Lower lobe of right lung (tissue), 2 donors: ENCODE measurements at places on chromosomes 2 and 18. TPM values are rescaled to one million over a fixed set of nuclear protein-coding genes. Genes with fewer than 3 reads are reported as not detected.

- no peak for DNase-seq
Observed at GRCh38 chr18:2538236-2538635, 33.1 kb downstream of the METTL4 start.

The GPAT2 gene
- 4.3 TPM for total RNA-seq

GRCh38 chr2:70827388-70827787, 7.0 kb upstream of the CLEC4F start:
- no peak for DNase-seq

DNA sequence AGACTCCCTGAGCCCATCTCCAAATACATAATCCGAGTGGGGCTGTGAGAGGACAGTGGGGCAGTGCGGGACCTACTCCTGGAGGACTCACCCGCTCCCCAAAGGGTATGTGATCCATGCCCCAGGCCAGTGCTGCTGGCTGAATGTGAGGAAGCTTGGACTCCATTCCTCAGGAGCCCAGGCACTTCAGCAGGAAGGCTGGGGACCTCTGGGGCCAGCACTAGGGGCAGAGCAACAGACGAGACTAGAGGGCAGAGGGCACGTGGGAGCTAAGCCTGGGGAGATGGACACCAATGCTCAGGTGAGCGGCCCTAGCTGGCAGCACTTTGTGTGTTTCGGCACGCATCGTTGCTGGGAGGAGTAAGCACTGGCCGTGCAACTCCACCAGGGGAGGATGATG, 84.9 kb downstream of the MALT1 start:
- DNase-seq: no peak

DNA sequence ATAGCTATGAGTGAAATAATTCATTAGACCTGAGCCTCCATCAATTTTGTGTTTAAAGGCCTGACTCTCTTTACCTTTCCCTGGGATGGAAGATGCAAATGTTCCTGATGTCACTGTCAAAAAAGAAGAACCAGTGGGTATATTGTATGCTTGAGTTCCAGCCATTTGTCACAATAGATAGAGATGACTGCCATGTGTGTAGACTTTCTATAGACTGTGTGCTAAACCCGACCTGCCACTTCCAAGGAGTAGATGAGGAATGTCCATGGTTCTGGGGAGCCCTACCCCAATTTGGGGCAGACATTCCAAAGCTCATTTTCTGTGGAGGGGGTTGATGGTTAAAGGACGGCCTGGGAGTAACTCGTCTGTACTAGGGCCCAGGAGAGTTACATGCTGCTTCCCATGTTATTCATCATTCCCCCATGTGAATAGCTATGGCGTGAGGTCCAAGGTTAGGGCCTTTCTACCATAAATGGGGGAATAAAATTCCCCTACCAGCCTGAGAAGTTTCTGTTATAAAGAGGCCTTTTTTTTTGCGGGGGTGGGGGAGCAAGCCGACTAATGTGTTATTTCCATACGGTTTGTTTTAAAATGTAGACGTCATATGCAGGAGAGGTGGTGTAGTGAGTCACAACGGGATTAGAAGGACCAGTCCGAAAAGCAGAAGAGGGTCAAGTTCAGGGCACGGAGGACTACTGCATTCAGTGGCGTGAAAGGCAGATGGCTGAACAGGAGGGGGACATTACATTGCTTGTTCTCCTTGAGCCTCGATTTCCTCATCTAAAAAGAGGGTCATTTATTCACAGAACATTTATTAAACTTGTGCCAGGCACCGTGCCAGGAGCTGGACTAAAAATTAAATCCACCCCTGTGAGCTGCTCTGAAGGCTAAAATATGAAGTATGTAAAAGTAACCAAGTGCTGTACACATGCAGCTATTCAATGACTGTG, 24.0 kb downstream of the IL1B start:
- DNase-seq: no peak

The STK25 gene
- 125 TPM for total RNA-seq

The CCBE1 gene
- total RNA-seq: 14.0 TPM

The RAB17 gene
- 60.1 TPM for total RNA-seq

- no peak for DNase-seq
Observed at GRCh38 chr18:75782826-75783225, 355.3 kb upstream of the SMIM21 start.

GRCh38 chr2:179932786-179933185, 71.4 kb upstream of the ZNF385B start:
- DNase-seq: peak; percentile 61

The CIB4 gene
- not detected for total RNA-seq

DNA sequence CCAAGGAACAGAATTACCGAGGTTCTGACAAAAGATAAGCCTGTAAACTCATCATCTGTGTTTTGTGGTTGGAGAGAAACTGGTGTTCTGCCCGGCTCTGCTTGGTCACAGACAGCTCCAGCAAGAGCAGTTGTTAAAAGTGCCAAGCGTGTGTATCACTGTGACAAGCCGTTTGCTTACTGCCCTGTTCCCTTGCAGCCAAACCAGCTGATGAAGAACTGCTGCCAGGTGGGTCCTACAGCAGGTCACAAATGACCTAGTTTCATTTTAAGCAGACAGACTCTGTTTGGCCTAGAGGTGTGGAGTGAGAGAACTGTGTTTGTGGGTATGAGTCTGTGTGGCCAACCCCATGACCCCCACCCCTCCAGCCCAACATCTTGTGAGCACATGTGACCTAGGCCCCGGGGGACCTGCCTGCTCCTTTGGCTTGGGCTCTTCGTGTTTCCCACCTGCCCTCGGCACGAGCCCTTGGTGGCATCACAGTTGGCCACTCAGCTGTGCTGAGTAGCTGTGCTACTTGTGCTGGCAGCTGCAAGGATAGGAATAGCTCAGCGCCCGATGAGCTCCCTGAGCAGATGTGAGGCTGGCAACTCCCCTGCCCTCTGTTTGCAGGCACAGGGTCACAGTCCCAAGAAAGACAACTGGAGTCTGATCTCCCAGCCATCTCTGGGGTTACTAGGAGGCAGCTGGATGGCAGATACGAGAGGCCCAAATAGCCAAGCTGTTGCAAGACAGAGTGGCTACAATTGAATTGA, 9.7 kb downstream of the OXER1 start:
- no peak for DNase-seq

The BOLL gene
- total RNA-seq: not detected

The GNAL gene
- total RNA-seq: 5.6 TPM

DNA sequence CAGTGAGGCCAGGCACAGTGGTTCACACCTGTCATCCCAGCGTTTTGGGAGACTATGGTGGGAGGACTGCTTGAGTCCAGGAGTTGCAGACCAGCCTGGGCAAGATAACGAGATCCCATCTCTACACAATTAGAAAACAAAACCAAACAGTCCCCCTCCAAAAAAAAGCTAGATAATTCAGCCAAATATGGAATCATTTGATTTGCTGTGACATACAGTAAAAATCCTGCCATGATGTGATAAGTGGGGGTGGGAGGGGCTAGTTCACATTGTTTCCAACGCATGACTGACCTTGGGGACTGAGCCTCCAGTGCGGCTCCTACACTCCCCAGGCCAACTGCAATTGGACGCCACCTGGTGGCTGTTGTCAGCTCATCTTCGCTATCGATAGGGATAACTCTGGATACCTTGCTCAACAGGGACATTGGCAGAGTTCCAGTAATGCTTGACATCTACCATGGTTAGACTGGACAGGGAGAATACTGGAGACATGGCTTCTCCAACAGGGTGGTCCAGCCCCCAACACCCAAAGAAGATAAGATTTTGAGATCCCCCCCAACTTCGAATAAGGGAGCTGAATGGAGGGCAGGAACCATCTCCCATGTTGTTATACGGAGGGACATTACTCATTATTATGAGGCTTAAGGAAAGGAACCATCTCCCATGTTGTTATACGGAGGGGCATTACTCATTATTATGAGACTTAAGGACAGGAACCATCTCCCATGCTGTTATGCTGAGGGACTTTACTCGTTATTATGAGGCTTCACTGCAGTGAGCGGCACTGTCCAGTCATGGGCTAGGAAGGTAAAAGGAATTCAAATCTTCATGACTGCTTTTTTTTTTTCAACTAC, 135.9 kb downstream of the TGIF1 start:
- DNase-seq: peak; percentile 89

DNA sequence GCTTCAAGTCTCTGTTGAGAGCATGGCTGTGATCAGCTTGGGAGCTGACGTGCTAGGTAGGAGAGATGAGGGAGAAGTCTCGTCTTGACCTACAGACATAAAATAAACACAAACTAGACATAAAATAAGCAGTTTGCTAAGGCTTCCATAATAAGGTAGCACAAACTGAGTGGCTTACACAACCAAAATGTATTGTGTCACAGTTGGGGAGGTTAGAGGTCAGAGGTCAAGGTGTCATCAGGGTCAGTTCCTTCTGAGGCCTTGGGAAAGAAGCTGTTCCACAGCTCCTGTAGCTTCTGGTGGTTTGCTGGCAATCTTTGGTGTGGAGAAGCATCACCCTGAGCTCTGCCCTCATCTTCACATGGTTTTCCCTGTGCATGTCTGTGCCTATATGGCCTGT, 20.2 kb downstream of the DAW1 start:
- no peak for DNase-seq

DNA sequence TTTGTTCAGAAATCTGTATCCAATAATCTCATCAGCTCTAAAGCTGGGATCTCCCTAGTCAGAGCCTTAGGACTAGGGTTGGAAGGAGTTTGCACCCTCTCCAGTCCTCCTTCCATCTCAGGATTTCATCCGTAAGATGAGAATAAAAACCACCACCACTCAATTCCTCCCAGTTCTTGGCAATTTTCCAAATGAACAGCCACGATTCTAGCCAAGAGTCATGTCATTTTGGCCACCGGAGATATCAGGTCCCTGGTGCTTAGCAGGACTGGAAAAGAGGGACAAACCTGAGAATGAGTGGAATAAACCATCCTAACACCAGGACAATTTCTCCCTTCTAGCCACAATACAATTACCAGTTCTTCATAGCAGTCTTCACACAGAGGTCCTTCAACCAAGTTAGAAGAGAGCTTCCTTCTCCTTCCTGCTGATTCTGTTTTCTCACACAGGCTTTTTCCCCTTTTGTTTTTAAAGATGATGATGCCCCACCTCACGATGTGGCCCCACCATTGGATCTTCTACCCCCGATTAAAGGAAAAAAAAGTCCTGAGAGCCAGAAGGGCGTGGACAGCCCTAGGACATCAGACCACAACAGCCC, 36.2 kb downstream of the KIAA2012 start:
- DNase-seq: no peak

The IL1R2 gene
- total RNA-seq: 23.3 TPM
